ENCODE measurements at places on chromosomes 2 and 18. TPM values are rescaled to one million over a fixed set of nuclear protein-coding genes. Genes with fewer than 3 reads are reported as not detected.

DNA sequence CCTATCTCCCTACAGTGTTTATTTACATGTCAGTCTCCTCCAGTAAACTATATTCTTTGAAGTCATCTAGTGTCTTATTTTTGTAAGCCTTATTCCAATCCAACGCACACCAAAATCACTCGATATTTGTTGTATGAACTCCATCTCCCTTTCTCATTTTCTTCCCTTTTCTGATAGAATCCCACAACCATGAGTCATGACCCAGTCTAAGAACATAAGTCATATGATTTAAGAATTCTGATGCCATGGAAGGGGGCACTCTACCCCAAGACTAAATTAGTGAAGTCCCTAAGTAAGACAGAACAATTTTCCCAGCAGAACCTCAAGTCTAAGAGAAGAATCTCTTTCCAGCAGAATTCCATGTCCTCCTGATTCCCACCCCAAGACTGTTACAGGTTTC, 5.4 kb downstream of the CHMP3 start:
- no peak overlapping the region for H3K27ac ChIP-seq
- H3K4me1 ChIP-seq = peaks cover 67% of the 10 kb centered on the region
- DNase-seq = no peak
- no peaks in the 10 kb centered on the region for H3K27me3 ChIP-seq
- no peak overlapping the region for H3K4me3 ChIP-seq

- H3K36me3 ChIP-seq = peaks cover 14% of the 10 kb centered on the region
- H3K4me1 ChIP-seq = peaks cover 9% of the 10 kb centered on the region
- no peak overlapping the region for H3K4me3 ChIP-seq
- DNase-seq = no peak
Observed at GRCh38 chr2:46559261-46559660, 79.9 kb downstream of the TMEM247 start.

DNA sequence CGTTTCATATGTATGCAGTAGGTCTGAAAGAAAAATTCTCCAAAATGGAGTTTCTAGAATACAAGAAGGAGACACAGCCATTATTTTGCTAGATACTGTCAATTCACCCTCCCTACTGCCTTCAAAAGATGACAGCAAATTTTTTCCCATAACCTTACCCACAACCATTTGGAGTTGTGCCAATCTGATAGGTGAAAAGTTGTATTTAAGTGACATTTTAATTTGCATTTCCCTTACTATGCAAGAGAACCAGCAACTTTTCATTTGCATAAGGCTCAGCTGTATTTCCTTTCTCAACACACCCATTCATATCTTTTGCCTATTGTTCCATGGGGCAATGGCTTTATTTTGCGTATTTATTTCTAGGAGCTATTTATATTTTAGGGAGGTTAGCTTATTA, 31.4 kb upstream of the IL18RAP start:
- no peaks in the 10 kb centered on the region for H3K4me1 ChIP-seq
- H3K36me3 ChIP-seq = peaks cover 11% of the 10 kb centered on the region
- H3K27ac ChIP-seq = no peak overlapping the region
- H3K27me3 ChIP-seq = no peaks in the 10 kb centered on the region
- no peak for DNase-seq

- peak; percentile 53 for DNase-seq
- no peak overlapping the region for H3K4me3 ChIP-seq
- no peaks in the 10 kb centered on the region for H3K36me3 ChIP-seq
Observed at GRCh38 chr18:61637319-61637718, 255.5 kb downstream of the RNF152 start.

GRCh38 chr2:121329786-121330185, 44.8 kb upstream of the TFCP2L1 start:
- no peaks in the 10 kb centered on the region for H3K36me3 ChIP-seq
- H3K27ac ChIP-seq = no peak overlapping the region
- no peaks in the 10 kb centered on the region for H3K4me1 ChIP-seq
- H3K27me3 ChIP-seq = no peaks in the 10 kb centered on the region
- no peak overlapping the region for H3K4me3 ChIP-seq
- DNase-seq = peak; percentile 13

DNA sequence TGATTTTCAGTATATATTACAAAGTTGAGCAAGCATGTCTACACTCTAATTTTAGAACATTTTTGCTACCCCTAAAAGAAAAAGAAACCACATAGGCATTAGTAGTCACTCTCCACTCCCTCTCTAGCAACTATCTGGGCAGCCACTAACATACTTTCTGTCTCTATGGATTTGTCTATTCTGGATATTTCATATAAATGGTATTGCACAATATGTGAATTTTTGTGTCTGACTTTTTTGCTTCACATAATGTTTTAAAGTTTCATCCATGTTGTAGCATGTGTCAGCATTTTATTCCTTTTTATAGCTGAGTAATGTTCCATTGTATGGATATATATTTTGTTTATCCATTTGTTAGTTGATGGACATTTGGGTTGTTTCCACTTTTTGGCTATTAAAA, 232.5 kb upstream of the CTAGE1 start:
- H3K27ac ChIP-seq = no peak overlapping the region
- H3K4me3 ChIP-seq = no peak overlapping the region
- no peaks in the 10 kb centered on the region for H3K27me3 ChIP-seq
- no peaks in the 10 kb centered on the region for H3K36me3 ChIP-seq
- DNase-seq = no peak

KYNU gene
- 5.3 TPM for total RNA-seq

PIKFYVE gene
- total RNA-seq = 32.6 TPM

RRM2 gene
- total RNA-seq = 16.1 TPM

All from stomach (tissue), 19 donors.